ENCODE measurements at places on chromosomes 7 and 10. TPM values are rescaled to one million over a fixed set of nuclear protein-coding genes. Genes with fewer than 3 reads are reported as not detected.

GRCh38 chr10:28254290-28254985 lies 48.4 kb downstream of the MPP7 start:
- DNase-seq = no peak
- H3K4me3 ChIP-seq = no peak overlapping the region
- H3K4me1 ChIP-seq = peaks cover 5% of the 10 kb centered on the region
- H3K36me3 ChIP-seq = no peaks in the 10 kb centered on the region
- H3K27me3 ChIP-seq = no peaks in the 10 kb centered on the region
- H3K27ac ChIP-seq = no peak overlapping the region

DNA sequence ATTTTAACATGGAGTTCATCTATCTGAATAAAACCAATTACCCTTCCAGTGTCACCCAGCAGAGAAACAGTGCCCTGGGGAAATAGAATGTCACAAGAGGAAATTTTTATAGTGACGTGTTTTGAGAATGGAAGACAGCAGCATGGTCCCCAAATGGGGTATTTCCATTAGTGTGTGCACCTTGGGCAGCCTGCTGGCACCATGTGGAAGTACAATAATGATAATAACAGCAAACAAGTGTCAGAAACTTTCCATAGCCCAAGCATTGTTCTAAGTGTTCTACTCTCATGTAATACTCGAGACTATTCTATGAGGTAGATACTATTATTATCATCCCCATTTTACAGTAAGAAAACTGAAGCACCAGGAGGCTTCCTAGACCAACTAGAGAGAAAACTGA lies 2.2 kb upstream of the PDE1C start:
- no peaks in the 10 kb centered on the region for H3K36me3 ChIP-seq
- DNase-seq = no peak
- peaks cover 9% of the 10 kb centered on the region for H3K27me3 ChIP-seq
- H3K27ac ChIP-seq = no peak overlapping the region

The IDI2 gene
- not detected for total RNA-seq

GRCh38 chr10:127576740-127577161 lies 27.6 kb downstream of the NPS start:
- no peak for DNase-seq
- H3K36me3 ChIP-seq = no peaks in the 10 kb centered on the region
- no peak overlapping the region for H3K4me3 ChIP-seq
- H3K27ac ChIP-seq = no peak overlapping the region
- H3K27me3 ChIP-seq = no peaks in the 10 kb centered on the region
- no peaks in the 10 kb centered on the region for H3K4me1 ChIP-seq

The RGR gene
- 0.42 TPM for total RNA-seq

DNA sequence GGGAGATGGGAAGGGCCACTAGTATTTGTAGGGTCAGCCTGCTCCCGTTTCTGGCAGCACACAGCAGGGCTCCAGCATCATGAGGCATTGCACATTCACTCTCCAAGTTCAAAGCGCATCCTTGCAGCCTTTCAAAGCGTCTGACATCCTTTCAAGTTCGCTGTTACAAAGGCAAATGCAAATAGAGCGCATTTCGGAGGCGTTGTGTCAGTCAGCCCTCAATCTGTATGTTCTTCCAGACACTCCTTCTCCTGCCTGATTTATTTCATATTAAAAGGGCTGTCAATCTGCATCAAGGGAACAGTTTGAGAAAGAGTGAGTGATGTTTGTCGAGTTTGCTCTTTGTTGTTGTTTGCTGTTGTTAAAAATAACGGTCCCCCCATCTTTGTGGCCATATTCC lies 188.5 kb downstream of the SNX10 start:
- no peak overlapping the region for H3K27ac ChIP-seq
- no peaks in the 10 kb centered on the region for H3K27me3 ChIP-seq
- no peaks in the 10 kb centered on the region for H3K4me1 ChIP-seq
- no peaks in the 10 kb centered on the region for H3K36me3 ChIP-seq

DNA sequence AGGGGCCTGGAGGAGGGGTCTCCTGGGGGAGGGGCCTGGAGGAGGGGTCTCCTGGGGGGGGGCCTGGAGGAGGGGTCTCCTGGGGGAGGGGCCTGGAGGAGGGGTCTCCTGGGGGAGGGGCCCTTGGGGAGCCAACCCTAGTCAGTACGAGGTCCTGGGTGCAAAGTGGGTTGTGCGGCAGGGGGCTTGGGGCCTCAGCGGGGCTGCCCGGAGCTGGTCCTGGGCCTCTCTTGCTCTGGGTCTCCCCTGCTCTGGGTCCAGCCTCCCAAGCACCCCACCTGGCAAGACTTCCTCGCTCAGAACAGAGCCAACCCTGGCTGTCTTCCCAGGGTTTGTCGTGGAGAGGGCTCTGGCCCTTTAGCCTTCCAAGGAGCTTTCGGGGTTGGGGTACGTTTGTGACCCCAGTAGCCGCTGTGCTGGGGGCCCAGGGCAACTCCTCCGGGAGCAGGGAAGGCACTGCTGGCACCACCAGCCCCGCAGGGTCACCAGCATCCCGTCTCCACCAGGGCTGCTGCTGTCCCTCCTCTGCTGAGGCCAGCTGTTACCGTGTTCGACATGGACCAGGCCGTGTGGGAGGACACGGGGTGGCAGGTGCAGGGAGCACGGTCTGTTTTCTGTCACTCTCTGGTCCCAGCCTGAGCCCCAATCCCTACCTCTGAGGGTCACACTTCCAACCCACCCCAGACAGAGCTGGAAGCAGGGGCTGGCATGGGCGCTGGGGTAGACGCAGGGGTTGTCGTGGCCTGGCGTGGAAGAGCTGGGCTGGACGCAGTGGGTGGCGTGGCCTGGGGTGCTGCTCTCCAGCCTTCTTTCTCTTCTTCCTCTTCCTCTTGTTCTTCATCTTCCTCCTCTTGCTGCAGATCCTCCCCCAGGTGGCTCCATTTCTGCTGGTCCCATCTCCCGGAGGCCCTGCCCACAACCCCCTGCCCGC lies 22.8 kb downstream of the PWWP2B start:
- DNase-seq = no peak
- H3K36me3 ChIP-seq = peaks cover 7% of the 10 kb centered on the region
- no peak overlapping the region for H3K4me3 ChIP-seq
- no peaks in the 10 kb centered on the region for H3K27me3 ChIP-seq
- peaks cover 8% of the 10 kb centered on the region for H3K4me1 ChIP-seq

DNA sequence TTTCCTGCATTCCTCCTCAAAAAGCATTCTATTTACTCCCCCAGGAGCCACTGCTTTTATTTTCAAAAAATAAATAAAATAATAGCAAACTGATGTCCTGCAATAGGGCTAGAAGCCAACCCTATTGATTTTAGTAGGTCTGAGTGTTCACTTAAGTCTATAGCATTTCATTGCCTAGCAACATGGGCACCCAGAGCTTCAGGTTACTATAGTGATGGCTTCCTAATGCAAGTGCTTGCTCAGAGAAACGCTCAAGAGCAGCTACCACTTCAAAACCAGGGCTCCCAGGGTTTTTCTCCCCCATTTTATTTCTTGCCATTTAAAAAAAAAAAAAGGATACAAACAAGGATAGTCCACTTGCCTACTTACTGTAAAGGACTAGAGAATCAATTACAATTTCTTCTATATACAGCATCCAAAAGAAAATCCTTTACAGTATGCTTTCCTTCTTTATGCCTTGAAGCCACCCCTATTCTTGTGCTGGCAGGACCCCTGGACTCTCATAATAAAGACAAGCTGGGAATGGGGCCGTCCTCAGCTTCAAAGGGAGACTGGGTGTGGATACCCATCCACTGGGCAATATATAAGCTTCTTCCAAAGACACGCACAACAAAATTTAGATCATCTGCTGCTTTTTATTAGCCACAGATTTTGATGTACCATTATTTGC lies 133.3 kb downstream of the VPS41 start:
- no peak for DNase-seq
- no peaks in the 10 kb centered on the region for H3K36me3 ChIP-seq
- H3K4me3 ChIP-seq = no peak overlapping the region
- H3K27me3 ChIP-seq = no peaks in the 10 kb centered on the region

- H3K4me1 ChIP-seq = no peaks in the 10 kb centered on the region
- H3K36me3 ChIP-seq = no peaks in the 10 kb centered on the region
- H3K27me3 ChIP-seq = peaks cover 100% of the 10 kb centered on the region
- no peak for DNase-seq
- no peak overlapping the region for H3K4me3 ChIP-seq
These were observed 6.9 kb upstream of the VGF start for GRCh38 chr7:101172005-101172853.

The ZNF777 gene
- total RNA-seq = 7.3 TPM

The RAPGEF5 gene
- 121 TPM for total RNA-seq

The C10orf62 gene
- 1.2 TPM for total RNA-seq

DNA sequence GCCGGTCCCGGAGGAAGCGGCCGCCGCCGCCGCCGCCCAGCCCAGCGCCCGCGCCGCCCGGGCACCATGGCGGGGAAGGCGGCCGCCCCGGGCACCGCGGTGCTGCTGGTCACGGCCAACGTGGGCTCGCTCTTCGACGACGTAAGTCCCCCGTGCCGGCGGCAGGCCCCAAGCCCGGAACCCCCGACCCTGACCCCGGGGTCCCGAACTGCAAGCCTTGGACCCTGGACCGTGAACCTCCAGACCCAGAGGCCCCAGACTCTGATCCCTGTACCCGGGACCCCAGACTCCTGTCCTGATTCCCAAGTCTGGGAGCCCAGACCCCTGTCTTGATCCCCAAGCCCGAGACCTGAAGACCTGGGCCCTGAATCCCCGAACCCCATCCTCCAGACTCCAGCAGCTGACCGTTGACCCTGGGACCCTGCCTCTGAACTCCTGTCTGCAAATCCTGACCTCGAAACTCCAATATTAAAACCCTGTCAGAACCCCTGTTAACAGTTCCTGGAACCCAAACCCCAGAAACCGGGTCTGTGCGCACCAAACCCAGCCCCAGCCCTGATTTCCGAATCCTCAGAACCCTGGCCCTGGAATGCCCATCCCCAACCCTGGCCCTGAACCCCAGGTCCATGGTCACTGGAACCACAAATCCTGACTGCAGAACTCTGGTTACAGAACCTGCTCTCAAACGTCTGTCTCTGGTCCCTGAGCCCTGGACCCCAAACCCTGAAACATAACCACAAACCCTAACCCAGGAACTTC lies 623 bp downstream of the INPP5A start:
- H3K4me3 ChIP-seq = peak overlapping the region; percentile 59
- H3K27ac ChIP-seq = peak overlapping the region; percentile 93
- no peaks in the 10 kb centered on the region for H3K27me3 ChIP-seq
- H3K4me1 ChIP-seq = no peaks in the 10 kb centered on the region
- no peak for DNase-seq

- no peaks in the 10 kb centered on the region for H3K4me1 ChIP-seq
- H3K27me3 ChIP-seq = no peaks in the 10 kb centered on the region
- H3K4me3 ChIP-seq = no peak overlapping the region
- DNase-seq = no peak
These were observed 8.2 kb upstream of the NKX6-2 start for GRCh38 chr10:132793871-132794849.

GRCh38 chr10:119149729-119150128 lies 15.8 kb downstream of the SFXN4 start:
- no peak overlapping the region for H3K27ac ChIP-seq
- no peak overlapping the region for H3K4me3 ChIP-seq
- peaks cover 18% of the 10 kb centered on the region for H3K36me3 ChIP-seq

DNA sequence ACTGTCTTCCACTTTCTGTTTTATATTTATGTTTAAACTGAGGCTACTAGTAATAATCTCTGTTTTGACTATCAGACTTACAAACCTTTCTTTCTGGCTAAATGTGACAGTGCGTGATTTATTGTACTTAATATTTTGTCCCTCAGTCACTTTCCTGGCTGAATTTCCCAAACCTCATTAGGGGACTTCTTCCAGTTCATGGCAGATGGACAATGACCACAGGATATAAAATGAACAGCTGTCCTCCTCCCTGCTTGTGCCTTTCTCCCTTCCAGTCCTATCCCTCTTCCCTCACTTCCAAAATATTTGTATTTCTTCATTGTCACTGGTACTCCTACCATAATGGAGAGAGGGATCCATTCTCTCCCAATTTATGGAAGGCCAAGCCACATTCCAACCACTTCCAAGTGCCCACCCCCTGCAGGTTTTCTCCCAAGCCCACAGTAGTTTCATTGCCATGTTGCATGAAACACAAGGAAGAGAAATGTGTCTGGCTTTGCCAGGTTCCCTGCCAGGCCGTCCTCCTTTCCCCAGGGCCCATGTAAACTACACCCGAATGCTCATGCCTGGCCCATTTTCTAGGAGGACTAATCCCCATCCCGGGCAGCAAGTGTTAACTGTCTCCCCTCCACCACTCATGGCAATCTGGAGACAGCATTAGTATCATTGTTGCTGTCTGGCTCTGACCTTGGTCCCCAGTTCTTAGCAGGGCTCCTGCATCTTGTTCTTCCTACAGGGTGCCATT lies 269.5 kb upstream of the SLC26A5 start:
- no peak for DNase-seq
- H3K36me3 ChIP-seq = no peaks in the 10 kb centered on the region
- H3K27ac ChIP-seq = no peak overlapping the region
- no peaks in the 10 kb centered on the region for H3K4me1 ChIP-seq
- H3K4me3 ChIP-seq = no peak overlapping the region
- no peaks in the 10 kb centered on the region for H3K27me3 ChIP-seq

GRCh38 chr10:133438711-133439273 lies 14.4 kb upstream of the SPRN start:
- H3K4me3 ChIP-seq = no peak overlapping the region
- H3K4me1 ChIP-seq = no peaks in the 10 kb centered on the region
- H3K36me3 ChIP-seq = peaks cover 7% of the 10 kb centered on the region
- H3K27ac ChIP-seq = no peak overlapping the region

DNA sequence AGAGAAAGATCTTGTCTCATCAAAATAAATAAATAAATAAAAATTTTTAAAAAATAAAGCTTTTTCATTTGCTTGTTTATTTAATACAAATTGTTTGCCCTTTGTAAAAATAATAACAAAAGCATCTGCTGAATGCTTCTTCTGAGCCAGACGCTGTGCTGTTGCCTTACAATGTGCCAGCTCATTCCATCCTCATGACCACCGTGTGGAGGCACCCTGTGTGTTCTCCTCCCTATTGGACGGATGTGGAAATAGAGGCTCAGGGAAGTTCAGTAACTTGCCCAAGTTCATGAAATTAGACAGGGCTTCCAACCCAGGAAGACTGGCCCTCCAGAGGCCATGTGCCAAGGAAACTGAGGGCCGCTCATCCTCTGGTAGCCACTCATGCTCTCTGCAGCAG lies 120.6 kb downstream of the SH3PXD2A start:
- H3K36me3 ChIP-seq = no peaks in the 10 kb centered on the region
- H3K4me3 ChIP-seq = no peak overlapping the region
- H3K27me3 ChIP-seq = no peaks in the 10 kb centered on the region

The TLX1 gene
- total RNA-seq = not detected

The CISD1 gene
- 14.2 TPM for total RNA-seq

DNA sequence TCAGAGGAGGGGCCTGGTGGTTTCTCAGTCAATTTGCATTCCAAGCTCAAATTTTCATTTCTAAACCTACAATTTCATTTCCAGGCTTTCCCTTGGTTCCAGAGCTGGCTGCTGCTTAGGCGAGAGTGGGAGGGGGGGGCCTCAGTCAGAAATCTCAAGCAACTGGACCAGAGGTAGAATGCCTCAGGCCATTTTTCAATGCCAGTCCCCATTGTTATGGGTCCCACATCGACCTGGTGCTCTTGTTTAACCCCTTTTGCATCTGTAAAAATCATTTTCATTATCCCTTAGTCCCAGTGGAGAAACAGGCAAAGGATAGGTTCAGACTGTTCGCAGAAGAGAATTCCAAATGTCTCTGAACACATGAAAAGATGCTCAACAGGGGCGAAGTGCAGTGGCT lies 13.5 kb upstream of the BAG3 start:
- DNase-seq = no peak
- H3K4me1 ChIP-seq = peaks cover 4% of the 10 kb centered on the region
- no peaks in the 10 kb centered on the region for H3K27me3 ChIP-seq
- H3K36me3 ChIP-seq = no peaks in the 10 kb centered on the region
- no peak overlapping the region for H3K27ac ChIP-seq

All from tibial nerve (tissue), 4 donors.